KBM-7 (cell line): ENCODE measurements at places on chromosomes 2 and 18.
A peak's percentile ranks its signal among the peaks of the same experiment; 100 is the strongest.

GRCh38 chr18:52163478-52163877 is 176.5 kb upstream of the DCC start:
- DNase-seq = no peak

GRCh38 chr2:223908304-223908998 is 36.7 kb downstream of the WDFY1 start:
- DNase-seq = no peak

DNA sequence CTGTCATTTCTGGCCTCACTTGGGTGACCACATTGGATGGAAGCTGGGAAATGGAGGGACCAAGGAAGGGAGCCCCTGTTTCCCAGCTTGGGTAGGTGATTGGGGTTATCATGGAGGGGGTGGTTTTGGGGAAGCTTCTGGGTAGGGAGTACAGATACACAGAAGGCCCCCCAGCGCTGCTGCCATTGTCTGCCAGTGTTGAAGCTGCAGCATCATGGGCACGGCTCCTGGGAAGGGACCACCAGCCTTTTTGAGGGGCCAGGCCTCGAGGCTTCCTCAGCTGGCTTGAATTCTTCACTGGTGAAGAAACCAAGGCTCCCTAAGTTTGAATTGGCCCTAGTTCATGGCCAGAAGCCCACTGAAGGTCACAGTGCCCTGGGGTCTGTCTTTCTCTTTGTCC is 25.2 kb downstream of the SH3RF3 start:
- DNase-seq = no peak

DNA sequence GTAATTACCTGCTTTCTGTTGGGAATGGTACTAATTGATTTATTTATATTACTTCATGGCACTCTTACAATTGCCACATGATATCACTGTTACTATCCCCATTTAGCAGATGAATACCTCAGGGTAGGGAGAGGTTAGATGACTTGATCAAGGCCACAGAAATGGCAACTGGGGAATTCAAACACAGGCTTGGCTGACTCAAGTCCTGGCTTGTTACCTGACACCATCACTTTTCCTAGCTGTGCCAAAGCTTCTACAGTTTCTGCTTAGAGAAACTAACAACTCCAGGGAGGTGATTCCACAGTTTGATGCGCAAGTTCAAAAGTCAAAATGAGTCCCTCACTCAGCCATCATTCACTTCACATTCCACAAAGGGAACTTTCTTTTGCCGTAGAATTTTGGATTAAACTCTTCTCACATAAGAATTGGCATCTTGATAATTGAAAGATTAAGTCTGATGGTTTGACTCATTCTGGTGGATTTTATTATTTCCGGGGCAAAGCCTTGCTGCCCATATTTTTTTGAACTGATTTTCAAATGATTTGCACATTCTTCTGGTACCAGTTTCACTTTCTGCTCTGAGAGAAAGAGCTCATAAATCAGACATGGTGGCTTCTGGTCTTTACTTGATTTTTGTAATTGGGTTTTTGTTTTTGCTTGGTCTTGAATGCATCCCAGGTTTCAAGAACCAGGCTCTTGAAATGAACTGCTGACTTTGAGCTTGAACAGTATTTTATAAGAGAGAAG is 656.8 kb downstream of the BCL11A start:
- no peak for DNase-seq

DNA sequence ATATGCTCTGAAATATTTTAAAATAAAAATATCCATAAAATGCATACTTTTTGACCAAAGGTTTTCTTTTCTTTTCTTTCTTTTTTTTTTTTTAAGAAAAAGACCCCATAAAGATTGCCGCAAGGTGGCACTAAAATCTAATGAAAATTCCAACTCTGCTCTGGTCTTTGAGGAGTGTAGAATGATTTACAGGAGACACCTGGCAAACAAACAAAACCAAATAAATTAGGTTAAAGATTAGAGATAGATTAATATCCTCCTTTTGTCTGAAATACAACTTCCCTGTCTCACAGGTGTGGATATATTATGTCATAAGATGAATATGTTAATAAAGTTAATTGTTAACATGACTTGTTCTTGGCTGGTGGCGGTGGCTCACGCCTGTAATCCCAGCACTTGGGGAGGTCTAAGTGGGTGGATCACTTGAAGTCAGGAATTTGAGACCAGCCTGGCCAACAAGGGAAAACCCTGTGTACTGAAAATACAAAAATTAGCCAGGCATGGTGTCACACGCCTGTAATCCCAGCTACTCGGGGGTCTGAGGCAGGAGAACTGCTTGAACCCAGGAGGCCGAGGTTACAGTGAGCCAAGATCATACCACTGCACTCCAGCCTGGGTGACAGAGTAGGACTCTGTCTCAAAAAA is 3.5 kb upstream of the RHOB start:
- peak; percentile 85 for DNase-seq

GRCh38 chr2:144666032-144666431 is 146.1 kb upstream of the ZEB2 start:
- no peak for DNase-seq

GRCh38 chr2:216632952-216633615 is at the start of gene IGFBP2:
TSS of gene IGFBP2 (plus strand) at chr2:216633420. CDS start at chr2:216633524, 104 bp downstream.
- DNase-seq = peak; percentile 73

- DNase-seq = no peak
Measured at GRCh38 chr2:12498704-12499103, 218.0 kb upstream of the TRIB2 start.

GRCh38 chr18:51884039-51884438 is 456.0 kb upstream of the DCC start:
- DNase-seq = no peak

GRCh38 chr2:73252238-73253027 is 18.3 kb downstream of the CCT7 start:
- DNase-seq = peak; percentile 7

DNA sequence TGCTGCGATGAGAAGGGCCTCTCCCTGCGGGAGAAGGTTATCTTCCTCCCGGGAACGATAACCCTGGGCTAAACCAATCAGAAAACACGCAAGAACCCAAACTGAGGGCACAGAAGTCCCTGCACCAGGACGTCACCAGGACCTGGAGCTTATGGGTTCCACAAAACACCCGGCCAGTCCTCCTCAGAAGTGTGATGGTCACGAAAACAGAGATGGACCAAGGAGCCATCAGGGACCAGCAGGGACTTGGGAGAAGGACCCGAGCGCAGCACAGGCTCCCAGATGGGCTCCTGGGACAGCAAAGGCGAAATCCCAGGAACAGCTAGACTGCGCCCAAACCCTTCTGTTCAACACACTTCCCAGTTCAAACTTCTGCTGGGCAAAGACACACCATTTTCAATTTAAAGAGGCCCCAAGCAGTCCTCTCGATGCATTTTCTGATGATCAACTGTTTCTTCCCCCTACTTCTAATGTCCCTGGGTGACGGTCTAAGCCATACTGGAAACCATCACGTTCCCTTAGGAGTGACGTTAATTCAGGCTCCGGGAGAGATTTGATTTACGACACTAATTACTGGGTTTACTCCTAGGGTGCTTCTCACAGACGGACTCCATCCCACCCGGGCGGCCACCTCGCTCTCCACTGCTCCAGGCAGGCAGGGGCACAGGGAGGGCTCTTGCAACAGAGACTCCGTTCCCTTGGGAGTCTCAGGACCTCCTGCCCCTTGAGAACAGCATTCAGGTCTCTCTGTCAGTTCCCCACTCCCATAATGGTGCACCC is 29.2 kb downstream of the ZNF516 start:
- DNase-seq = no peak

GRCh38 chr18:63161032-63161760 is 158.4 kb downstream of the BCL2 start:
- no peak for DNase-seq

DNA sequence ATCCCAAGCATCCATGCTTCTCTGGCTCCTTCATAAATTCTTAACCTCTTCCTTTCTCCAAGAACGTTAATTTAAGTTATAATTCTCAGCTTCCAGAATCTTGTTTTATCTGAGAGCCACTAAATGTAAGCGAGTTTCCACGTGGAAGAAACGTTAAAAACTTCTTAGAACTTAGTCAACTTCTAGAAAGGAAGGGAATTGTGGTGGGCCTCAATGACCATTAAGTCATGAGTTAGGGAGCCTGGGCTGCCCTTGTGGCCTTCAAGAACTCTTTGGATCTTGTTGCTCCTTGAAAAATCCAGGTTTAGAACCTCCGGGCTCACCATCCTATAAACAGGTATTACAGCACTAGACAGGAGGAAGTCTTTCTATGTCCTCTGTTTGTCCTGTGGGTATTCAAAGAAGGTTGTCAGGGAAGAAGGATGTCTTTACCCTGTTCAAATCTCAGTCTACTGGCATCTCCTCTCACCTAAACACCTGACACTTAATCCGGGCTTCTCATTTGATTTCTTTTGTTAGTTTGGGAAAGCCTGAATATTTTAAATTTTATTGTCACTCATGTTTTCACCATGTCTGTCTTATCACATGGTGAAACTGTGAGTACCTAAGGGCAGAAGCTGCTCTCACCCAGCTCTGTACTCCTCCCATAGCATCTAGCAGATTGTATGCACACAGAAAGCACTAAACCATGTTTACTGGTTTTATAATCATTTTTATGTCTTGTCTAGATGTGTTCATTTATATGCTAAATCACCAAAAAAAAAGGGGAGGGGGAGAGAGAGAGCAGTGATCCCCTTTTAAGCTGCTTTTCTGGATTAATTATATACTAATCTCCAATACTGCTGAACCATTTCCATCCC is 6.3 kb downstream of the RND3 start:
- DNase-seq = no peak

GRCh38 chr2:124778076-124778475 is 753.0 kb downstream of the CNTNAP5 start:
- DNase-seq = no peak

DNA sequence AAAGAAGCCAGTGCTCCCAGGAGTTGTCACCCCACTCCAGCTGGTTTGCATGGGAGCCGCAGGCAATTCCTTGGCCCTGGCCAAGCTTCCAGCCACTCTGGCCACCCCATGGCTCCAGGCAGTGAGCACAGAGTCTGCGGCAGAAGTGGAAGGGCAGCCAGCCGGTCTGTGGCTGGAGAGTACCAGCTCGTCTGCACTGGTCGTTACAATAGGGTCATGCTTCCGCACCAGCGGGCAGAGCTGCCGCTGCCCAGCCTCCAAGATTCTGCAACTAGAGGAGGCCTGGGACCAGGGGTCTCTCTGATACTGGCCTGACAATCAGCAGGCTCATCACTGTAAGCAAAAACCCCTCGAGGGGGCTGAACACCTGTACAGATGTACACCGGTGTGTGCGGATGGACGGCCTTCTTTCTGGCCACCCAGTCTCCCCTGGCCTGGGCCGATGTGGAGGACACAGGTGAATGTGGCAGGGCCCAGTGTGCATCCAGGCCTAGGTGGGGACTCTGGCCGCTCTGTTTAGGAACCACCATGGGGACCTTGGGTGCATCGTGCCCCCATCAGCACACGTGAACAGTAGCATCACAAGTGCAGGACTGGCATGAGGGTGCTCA is 51.9 kb upstream of the ODC1 start:
- DNase-seq = no peak

DNA sequence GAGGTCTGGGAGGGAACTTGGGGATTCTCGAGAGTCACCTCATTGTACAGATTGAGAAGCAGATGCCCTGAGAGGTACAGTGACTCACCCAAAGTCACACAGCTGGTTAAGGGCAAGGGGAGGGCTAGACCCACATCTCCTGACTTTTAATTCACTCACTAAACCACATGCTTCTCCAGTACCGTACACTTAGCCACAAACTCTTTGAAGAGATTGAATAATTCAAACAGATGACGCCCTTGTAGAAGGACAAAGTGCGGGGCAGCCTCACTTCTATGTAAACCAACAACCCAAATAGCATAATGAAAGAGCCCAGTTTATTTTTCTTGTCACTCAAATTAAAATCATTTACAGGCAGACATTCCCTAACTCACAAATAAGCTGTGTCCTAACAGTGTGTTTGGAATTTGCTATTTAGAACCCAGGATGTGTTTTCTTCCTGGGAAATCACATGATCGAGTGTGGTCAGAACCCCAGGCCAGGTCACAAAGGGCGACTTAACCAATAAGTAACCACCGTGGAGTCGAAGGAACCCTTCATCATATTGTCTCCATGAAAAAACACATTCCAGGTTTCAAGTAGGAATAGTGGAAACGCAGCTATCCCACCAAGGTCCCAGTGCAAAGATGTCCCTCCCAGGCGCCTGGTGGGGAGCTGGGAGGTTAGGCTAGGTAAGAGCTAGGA is 35.8 kb upstream of the PTPN4 start:
- no peak for DNase-seq

- DNase-seq = no peak
Measured at GRCh38 chr18:44804033-44804432, 123.3 kb downstream of the SETBP1 start.

GRCh38 chr18:21483051-21483450 is 117.5 kb downstream of the ESCO1 start:
- no peak for DNase-seq

- DNase-seq = peak; percentile 68
Measured at GRCh38 chr2:72993147-72993932, 76.0 kb downstream of the EMX1 start.

DNA sequence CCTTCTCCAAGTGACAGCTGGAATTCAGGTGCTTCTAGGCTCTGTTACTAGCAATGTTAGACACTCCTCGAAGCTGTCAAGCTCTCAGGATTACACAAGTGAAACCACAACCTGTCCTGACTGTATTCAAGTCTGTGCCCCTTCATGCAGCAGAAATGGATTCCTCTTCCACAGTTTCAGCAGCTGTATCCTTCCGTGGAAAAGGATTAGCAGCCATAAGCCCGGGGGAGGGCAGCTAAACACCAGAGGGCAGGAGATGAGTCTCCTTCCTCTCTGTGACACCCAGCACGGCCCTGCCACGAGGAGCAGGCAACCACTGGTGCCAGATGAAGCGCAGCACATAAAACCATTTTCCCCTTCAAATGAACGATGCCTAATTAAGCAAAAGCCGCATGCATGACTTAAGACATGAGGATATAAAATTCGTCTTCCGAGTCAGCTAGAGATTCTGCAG is 1.2 kb downstream of the ST3GAL5 start:
- DNase-seq = peak; percentile 86

DNA sequence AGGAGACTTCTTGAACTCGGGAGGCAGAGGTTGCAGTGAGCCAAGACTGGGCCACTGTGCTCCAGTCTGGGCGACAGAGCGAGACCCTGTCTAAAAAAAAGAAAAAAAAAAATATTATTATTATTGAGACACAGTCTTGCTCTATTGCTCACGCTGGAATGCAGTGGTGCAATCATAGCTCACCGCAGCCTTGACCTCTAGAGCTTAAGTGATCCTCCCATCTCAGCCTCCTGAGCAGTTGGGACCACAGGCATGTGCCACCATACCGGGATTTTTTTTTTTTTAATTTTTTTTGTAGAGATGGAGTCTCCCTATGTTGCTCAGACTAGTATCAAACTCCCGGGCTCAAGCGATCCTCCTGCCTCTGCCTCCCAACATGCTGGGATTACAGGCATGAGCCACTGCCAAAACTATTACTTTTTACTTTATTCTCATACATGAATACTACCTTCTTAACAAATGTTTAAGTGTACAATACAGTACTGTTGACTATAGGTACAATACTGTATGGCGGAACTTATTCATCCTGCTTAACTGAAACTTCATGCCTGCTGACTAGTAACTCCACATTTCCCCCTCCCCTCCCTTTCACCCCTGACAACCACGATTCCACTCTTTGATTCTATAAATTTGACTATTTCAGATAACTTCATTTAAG is 15.5 kb downstream of the FBXO11 start:
- DNase-seq = no peak
